ENCODE measurements at places on chromosomes 7 and 10. TPM values are rescaled to one million over a fixed set of nuclear protein-coding genes. Genes with fewer than 3 reads are reported as not detected.

Gene CACNA2D1
- total RNA-seq = 5.4 TPM

Gene NKX1-2
- total RNA-seq = 0.04 TPM

Gene WNT8B
- total RNA-seq = 0.07 TPM

Gene LIMK1
- 33.1 TPM for total RNA-seq

Gene KCND2
- total RNA-seq = not detected

Gene UTF1
- total RNA-seq = not detected

Gene SEMA3A
- total RNA-seq = 6.3 TPM

Gene CHST3
- total RNA-seq = 42.6 TPM

Gene AKR1E2
- total RNA-seq = 9.2 TPM

Gene TCTN3
- 47.0 TPM for total RNA-seq
